ENCODE measurements at places on chromosomes 6 and 20.
A peak's percentile ranks its signal among the peaks of the same experiment; 100 is the strongest.

- peak; percentile 88 for DNase-seq
Observed at GRCh38 chr20:58888521-58889333, 36.2 kb downstream of the GNAS start.

- no peak for DNase-seq
Observed at GRCh38 chr20:33893314-33893713, 82.2 kb downstream of the CHMP4B start.

DNA sequence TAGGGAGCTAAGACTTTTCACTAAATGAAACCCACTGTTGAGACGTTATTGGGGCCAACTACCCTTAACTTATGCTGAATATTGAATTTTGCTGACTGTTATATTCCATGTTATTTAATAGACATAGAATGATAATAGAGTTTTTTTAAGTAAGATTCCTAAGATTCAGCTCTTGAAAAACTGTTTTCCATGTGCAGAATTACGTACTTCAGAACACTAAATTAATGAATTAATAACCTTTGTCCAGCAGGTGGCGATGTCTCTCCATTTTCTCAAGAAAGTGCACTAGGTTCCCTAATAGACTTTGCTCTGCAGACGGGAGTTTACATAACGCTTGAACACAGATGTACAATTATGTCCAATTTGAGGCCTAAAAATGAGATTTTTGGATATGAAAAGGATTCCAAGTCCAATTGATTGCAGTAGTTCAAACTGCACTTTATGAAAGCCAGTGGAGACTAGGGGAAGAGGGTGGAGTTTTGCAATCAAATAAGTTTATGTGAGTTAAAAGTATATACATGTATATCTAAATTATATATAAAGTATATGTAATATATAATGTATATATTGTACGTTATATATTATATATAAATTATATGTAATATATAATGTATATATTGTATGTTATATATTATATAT is 282.1 kb downstream of the UST start:
- peak; percentile 58 for DNase-seq

GRCh38 chr20:61599541-61599992 is 347.5 kb downstream of the CDH4 start:
- DNase-seq: no peak

Measured in CD4-positive, alpha-beta T cell treated with Interleukin-1 beta for 1 hour (primary cell).